ENCODE measurements at places on chromosomes 7 and 10.

DNA sequence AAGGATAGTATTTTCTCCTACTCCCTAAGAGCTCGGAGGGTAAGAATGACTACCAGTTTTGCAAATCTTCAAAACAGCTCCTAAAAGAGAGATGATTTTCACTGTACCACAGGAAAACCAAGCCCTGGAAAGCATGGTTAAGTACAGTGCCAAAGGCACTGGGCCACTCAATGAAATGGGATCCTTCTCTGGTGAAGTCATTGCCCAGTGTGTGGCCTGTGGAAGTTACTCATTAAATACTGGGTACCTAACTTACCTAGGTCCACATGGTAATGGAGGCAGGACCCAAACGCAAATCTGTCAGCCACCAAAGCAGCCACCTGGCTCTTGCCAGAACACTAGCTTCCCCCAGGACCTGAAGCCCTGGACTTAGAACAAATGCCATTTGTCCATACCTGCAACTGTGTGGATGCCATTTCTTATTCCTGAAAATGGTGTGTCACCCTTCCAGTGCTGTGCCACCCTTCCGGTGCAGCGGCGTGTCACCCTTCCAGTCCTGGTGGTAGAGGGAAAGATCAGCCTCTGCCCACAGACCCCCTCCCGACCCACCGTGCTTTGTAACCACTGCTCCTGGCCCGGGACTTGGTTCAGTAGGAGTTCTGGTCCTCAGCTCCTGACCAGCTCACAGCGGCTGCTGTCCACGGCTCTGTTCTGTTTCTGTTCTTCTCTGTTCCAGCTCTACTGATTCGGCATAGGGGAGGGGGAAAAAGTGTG lies 659.2 kb downstream of the SDK1 start:
- no peak for DNase-seq

DNA sequence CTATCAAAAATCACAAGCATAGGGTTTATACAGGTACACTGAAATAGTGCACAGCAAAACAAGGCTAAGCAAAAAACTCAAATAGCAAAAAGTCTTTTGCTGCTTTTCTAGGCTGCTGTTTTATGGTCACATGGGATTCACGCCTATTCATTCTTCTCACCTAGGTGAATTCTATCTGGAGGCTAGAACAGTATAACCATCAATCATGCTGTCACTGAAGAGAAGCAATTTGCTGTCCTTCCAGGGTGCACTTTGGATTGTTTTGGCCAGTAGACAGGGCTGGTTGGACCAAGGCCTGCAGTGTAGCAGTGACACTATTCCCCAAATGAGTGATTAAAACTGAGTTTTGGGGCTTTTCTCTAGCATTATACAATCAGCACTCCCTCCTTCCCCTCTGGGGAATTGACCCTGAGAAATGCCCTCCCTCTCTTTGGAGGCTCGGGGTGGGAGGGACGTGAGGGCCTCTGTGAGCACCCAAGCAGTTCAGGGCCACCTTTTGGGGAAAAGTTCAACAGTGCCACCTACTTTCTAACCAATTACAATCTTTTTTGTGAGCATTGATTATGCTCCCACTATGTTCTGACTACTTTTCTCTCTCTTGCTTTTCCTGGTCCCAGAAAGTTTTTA lies 16.2 kb upstream of the SND1 start:
- no peak for DNase-seq

- no peak for DNase-seq
Measured at GRCh38 chr10:44243851-44244510, 140.9 kb downstream of the CXCL12 start.

GRCh38 chr7:73778801-73779389 lies 8.8 kb upstream of the CLDN3 start:
- no peak for DNase-seq

DNA sequence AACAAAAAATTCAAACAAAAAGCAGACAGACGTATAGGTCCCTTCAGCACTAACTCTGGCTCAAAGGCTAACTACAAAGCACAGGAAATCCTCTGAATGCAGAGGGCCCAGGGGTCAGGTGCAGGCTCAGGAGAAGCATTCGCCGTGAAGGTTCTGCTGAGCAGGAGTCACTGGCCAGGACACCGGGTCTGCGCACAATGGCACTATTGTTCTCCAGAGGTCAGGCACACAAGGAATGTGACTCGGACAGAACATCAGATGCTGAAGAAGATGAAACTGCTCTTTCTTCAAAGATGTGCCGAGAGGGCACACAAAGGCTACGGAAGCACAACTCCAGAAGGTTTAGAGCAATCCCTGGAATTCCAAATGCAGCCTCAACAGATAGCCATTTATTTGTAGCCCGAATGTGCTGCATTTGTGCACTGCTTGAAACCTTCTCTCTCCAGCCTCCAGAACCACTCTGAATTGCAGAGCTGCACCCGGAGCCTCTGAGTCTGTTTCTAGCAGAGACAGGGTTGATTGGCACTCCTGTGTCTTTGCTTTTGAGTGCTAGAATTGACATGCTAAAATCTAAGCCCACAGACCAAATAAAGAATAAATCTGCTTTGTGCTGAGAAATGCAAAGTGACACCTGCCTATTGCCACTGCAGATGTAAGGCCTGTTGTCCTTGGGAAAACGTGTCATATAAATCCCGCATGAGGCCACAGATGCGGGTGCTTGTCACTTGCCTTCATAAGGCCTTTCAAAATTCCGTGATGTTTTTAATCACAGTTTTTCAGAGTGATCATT lies 85.4 kb upstream of the AFAP1L2 start:
- DNase-seq: no peak

- no peak for DNase-seq
Measured at GRCh38 chr10:7767209-7767608, 20.6 kb downstream of the KIN start.

- no peak for DNase-seq
Measured at GRCh38 chr7:23472956-23473843, 2.9 kb upstream of the IGF2BP3 start.

DNA sequence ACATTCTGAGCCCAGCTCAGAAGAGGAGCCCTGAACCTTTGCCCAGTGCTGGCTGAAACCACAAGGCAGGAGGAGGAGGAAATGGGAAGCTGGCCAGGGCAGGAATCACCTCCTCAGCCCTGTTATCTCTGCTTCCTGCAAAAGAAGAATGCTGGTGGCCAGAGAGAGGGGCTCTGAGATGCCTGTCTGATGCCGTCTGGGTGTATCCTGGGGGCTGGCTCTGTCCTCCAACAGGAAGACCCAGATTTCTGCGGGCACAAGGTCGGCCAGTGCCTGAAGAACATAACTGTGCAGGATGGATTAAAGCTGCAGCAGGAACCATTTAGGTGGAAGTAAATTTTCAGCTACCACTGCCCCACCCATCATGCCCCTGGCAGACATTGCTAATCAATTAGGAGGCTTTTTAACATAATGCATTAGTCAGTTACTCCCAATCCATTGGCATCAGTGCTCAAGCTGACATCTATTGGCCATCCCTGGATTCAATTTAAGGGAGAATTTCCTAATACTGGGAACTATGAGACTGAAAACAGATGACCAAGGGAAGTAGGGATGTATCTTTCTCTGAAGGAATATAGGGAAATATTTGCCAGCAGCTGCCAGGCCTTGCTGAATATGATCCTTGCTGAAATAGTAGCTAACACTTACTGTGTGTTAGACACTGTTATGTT lies 67.7 kb downstream of the COL13A1 start:
- no peak for DNase-seq

DNA sequence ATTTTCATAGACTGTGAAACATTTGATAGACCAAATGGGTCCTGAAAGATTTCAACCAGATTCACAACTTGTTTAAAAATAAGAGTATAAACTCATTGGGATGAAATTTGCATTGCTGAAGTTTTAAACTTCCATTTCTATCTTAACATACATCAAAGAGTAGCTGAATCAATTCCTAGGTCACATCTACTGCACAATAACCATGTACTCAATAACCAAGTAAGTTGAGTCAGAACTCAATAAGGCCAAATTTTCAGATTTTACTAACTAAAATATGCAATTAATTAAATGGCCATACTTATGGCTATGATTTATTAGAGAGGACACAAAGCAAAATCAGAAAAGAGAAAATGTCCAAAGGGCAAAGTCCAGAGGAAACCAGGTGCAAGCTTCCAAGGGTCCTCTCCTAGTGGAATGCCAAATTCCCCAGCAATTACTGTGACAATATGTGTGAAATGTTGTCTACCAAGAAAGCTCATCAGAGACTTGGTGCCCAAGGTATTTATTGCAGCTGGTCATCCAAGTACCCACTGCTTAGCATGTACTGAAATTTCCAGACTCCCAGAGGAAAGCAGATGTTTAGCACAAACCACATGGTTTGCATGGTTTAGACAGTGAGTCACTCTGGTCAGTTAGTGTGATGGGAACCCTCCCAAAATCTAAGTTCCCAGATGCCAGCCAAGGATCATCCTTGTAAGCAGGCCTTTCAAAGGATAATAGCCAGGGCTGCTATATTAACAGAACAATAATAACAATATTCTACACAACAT lies 238.9 kb downstream of the IPMK start:
- no peak for DNase-seq

DNA sequence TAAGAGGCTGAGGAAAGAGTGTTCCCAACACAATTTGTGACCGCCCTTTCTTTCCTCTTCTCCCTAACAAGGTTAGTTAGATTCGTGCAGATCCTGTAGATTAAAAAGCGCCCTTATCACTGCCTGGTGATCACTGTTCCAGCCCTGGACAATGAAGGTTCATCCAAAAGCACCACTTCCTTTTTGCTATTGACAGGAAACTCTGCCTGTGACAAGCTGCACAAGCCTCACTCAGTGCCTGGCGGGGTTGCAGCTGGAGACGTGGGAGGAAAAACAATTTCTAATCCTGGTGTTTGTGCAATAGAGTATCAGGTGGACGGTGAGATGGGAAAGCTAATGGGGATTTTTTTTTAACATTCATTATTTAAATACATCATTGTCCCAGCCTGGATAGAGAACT lies 105.9 kb upstream of the CAV2 start:
- DNase-seq: no peak

GRCh38 chr7:84953234-84953633 lies 233.6 kb downstream of the SEMA3D start:
- no peak for DNase-seq

GRCh38 chr7:151322906-151323305 lies 18.7 kb upstream of the NUB1 start:
- DNase-seq: no peak

Measured in NCI-H1105 (cell line).